Adipocyte (in vitro differentiated cells): ENCODE measurements at places on chromosomes 2 and 18.

- DNase-seq: no peak
Measured at GRCh38 chr2:238688193-238689153, 159.4 kb upstream of the TWIST2 start.

DNA sequence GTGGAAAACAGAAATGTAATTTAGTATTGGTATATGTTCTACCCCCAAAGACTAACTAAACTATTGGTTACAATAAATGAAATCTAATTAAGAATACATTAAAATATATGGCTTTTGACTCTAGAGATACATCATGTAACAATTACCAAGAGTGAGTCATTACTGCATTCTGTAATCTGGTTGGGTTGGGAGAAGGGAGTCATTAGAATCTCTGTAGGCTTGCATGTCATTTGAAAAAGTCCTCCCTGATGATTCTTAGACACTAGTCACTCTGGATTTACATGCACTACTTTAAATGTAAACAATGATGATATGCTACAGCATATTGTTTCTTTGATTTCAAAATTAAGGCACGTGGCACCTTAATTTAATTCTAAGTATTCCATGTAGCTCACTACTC is 293.4 kb upstream of the CHST9 start:
- DNase-seq: no peak

DNA sequence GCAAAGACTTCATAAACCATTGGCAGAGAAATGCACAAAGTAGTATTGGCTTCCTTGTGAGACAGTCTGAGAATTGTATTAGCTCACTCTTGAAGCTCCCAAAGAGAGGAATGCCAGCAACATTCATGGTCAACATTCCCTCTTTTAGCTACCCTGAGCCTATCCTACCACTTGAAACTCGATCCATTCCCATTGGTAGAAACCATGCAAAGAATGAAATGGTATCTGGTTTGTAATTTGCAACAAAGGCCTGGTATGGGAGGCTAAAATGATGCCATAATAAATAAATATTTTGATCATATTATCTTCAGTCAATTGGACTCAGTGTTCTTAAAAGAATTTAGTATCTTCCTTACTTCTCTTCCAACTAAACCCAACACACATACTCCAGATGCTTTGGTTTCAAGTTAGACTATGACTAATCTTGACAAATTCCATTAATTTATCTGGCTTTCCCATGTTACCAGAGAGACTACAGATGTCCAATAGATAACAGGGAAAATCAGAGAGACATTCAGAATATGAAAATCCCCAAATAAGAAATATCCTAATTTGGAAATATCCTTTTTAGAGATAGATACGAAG is 102.9 kb downstream of the DHRS9 start:
- DNase-seq: no peak

DNA sequence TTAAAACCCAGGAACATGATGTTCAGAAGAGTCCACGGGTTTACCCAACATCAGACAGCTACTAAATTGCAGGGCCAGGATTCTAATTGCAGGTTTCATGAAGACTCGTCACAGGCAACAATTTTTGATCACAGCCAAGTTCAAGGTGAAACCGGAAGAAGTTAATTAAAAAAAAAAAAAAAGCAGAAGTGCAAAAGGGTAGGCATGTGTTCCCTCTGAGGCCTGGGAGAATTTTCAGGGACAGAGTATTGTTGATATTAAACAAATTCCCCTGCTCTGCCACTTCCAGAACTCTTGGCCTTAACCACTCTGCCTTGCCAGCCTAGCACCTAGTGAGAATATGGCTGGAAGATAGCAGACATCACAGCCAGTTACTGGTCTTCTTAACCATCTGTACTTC is 99.4 kb upstream of the TRIB2 start:
- no peak for DNase-seq

GRCh38 chr2:234722176-234722575 is 225.3 kb upstream of the ARL4C start:
- DNase-seq: peak; percentile 22

DNA sequence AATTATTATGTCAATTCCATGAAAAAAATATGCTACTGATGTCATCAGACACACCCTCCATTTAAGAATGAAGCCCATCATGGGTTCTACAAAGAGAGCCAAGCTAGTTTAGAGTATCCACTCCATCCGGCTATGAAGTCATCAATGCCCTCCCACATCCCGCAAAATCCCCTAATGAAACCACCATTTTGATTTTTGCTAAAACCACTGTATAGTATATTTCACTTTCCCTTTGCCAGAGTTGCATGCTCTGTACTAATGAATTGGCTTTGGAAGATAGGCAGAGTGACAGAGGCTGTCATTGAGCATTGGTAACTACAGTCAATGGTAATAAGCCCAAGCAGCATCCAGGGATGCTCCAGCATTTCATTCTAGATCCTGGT is 118.6 kb downstream of the ANKRD44 start:
- no peak for DNase-seq

- DNase-seq: peak; percentile 15
Measured at GRCh38 chr2:57881998-57882888, 164.4 kb upstream of the VRK2 start.

DNA sequence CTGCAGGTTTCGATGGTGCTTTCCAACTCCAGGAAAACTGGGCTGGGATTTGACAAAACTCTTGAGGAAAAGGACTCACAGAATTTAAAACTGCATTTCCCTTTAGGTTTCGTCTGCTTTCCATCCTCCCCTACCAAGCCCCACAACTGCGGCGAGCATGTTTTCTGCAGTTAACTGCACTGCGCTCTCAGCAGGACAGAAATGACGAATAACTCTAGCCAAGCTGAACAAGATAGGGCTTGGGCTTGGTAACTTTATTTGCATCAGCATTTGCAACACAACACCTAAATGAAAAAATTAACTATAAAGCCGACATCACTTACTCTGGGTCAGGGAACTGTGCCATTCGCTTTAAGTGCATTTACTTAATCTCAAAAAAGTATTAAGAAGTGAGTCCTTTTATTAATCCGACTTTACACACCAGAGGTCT is 669 bp upstream of the PIKFYVE start:
- DNase-seq: peak; percentile 65

DNA sequence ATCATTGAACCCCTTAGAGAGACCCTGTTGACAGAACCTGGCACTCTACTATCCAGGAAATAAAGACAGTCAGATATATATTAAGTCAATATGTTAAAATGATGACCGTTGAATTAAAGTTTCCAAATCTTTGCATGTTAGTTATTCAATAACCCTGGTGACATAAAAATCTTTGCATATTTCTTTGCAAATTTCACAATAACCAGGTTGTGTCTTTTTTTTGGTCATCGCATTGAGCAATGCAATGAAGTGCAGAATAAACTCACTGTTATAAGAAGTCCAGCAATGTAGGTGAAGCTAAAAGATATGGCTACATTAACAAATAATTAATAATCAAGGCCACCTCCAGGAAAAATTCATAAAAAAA is 596.9 kb downstream of the NYAP2 start:
- peak; percentile 56 for DNase-seq

- DNase-seq: no peak
Measured at GRCh38 chr2:9560628-9561027, 5.0 kb upstream of the ADAM17 start.
